ENCODE measurements at places on chromosomes 6 and 20. TPM values are rescaled to one million over a fixed set of nuclear protein-coding genes. Genes with fewer than 3 reads are reported as not detected.
A peak's percentile ranks its signal among the peaks of the same experiment; 100 is the strongest.

GRCh38 chr6:62891065-62891647 is 320.1 kb upstream of the FKBP1C start:
- no peak for ATAC-seq

Gene CLDN20
- total RNA-seq, result not detected

Gene AVP
- total RNA-seq, result not detected

DNA sequence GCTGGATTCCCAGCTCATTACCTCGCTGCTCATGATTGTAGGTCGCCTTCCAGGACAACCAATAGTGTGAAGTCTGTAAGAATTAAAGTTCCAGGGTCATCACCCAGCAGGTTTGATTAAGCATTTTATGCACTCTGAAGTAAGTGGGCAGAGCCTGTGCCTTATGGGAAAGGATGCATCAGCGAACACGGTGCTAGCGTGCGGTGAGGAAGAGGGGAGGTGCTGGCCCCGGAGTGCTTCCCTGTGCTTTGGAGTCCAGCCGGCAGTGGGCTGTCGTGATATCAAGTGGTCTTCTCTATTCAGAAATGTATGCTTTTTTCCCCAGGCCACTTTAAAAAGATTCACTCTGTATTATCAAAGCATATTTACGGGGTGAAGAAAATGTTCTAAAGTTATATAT is 16.0 kb downstream of the DUSP22 start:
- no peak for ATAC-seq

DNA sequence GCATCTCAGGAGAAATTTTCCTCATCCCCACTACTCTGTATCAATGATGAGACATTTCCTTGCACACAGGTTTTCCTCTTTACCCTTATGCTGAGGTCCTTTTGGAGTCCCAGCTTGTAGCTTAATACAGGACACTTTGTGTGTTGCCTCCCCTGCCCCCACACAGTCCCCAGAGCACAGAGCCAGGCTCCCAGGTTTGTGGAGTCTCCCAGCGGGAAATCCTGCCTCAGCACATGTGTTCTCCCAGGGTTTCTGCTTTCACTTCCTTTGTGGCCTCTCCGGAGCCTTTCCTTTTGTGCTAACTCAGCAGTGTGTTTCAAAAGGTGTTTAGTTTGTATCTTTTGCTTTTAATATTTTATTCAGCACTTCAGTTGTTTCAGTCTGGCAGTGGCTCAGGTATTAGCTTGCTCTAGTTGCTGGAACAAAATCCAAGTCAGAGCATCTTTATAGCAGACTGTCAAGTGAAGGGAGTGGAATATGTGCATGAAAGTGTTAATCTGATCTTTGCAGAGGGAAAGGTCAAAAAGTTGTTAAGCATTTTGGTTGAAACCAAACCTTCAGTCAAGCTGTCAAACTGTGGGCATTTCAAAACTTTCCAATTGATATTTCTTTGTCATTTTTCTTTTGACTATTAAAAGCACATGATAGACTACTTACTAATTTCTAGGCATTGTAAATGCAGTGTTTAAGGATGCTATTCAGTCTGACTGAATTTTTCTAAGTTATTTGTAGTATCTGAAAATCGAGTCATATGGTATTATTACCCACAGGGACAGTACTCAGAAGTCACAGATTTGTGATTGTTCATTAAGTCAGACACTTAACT is 8.6 kb downstream of the SNX9 start:
- peak; percentile 37 for ATAC-seq

DNA sequence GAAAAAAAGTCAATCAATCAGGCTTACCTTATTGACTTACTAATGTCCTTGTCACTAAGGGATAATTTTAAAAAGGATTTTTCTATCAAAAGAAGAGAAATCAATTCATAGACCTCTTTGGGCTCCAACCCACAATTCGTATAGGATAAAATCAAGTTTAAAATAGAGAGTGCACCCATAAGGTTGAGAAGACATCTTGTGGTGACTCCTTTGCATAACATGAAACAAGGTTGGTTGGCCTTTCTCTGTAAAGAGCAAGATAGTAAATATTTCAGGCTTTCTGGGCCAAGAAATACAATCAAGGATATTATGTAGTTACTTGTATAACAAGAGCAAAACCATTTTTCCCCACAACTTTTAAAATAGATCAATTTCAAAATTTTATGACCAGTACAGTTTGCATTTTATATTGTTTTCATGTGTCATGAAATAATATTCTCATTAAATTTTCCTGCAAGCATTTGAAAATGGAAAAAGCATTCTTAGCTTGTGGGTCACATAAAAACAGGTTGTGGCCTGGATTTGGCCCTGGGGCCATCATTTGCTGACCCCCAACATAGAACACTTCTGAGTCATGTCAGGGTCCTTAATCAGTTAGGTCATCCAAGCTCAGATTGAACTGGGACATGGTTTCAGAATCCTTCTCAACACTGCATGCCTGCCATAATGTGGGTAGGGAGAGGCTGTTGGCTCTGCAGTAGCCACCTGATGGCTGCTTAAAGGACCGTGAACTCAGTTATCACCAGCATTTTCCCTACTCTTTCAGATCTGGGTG is 76.7 kb downstream of the MYB start:
- ATAC-seq, result no peak

Gene PAX1
- not detected for total RNA-seq
